ENCODE measurements at places on chromosomes 4 and X. TPM values are rescaled to one million over a fixed set of nuclear protein-coding genes. Genes with fewer than 3 reads are reported as not detected.
A peak's percentile ranks its signal among the peaks of the same experiment; 100 is the strongest.

DNA sequence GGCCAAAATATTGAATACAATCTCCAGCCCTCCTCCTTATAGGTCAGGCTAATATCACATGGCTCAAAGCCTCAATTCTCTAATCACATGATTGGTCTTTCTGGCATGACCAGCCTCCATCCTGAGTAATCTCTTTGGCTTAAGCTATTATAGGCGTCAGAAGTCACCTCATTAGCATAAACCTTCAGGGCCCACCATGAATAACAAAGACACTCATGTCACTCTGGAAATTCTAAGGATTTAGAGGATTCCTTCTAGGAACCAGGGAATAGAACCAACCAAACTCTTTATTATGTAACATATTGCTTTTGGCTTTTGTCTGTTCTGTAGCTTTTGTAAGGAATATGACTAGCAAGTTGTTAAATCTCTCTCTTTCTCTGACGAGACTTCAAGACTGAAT, 109.2 kb upstream of the IGFBP7 start:
- no peak for DNase-seq

GRCh38 chr4:144171697-144172096, 31.2 kb upstream of the GYPA start:
- DNase-seq, result peak; percentile 46

DNA sequence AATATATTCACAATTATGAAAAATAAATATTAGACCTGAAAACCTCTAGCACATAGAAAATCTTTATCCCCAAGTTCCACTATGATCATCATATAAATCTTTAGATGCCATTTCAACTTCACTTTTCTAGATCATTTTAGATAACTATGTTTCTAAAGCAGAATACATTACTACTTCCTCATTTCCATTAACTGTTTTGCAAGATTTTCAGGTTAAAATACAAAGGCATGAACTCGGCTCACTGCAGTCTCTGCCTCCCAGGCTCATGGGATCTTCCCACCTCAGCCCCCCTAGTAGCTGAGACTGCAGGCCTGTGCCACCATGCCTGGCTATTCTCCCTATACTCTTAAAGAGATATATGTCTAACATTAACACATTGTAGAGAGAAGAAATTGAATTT, 1365.9 kb upstream of the AGA start:
- no peak for DNase-seq

DNA sequence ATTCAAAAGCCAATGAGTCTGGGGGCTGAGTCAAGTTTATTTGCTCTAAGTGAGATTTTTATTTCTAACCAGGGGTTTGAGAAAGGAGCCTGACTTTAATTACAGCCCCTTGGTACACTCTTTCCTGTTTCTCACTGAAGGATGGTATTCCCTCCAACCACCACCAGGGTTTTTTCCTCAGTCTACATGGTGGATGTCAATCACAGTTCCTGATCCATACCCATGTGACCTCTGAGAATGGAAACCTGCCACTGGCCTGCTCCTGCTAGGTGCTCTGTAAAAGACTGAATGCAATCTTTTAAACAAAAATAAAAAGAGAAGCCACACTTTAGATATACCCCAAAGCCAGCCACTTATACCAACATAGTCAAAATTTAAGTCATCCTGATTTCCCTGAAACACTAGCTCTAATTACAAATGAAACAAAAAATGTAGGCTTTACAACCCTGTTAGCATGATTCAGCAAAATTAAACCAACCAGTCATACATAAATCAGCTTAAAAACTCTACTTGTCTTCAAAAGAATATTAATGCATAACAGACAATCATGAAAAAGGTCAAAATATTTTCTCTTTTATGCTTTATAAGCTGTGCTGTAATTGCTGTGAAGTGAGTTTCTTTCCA, 112.1 kb upstream of the NWD2 start:
- DNase-seq, result no peak

GRCh38 chr4:176404621-176405020, 84.9 kb downstream of the SPCS3 start:
- DNase-seq, result no peak

- no peak for DNase-seq
These were observed 181.4 kb upstream of the UGT8 start for GRCh38 chr4:114417214-114417613.

DNA sequence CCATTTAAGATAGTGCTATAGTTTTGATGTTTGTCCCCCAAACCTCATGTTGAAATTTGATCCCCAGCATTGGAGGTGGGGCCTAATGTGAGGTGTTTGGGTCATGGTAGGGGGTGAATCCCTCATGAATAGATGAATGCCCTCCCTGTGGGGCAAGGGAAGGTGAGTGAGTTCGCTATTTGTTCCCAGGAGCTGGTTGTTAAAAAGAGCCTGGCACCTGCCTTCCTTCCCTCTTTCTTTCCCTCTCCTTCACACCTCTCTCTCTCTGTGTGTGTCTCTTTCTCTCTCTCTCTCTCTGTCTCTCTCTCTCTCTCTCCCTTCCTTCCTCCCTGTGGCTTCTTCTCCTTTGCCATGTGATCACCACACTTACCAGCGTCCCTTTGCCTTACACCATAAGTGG, 160.7 kb downstream of the AASDH start:
- peak; percentile 59 for DNase-seq

GRCh38 chr4:66923081-66923865, 622.0 kb downstream of the CENPC start:
- no peak for DNase-seq

DNA sequence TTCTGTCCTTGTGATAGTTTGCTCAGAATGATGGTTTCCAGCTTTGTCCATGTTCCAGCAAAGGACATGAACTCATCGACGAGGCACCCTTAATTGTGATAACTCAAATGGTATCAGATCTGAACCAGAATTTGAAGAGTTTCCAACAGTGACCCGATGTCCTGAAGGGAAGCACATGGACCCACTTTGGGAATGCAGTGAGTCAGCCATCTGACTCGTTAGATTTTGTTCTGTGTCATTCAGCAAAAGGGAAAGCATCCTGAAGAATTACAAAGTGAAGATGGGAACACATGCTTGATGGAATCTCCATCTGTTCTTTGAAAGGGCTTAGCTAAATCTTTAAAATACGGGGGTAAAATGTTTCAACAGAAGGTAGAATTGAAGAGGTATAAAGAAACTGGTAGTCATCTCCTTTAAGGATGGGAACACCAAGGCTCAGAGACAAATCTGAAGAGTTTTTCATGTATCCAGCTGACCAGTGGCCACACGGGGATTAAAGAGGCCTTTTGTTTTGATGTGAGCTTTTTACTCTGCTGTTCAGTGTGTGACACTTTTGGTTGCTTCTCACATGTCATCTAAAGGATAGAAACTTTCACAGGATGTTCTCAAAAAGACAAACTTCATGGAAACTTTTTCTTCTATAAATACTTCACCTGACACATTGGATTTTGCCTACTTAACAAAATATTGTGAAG, 393.8 kb downstream of the INPP4B start:
- DNase-seq, result no peak

DNA sequence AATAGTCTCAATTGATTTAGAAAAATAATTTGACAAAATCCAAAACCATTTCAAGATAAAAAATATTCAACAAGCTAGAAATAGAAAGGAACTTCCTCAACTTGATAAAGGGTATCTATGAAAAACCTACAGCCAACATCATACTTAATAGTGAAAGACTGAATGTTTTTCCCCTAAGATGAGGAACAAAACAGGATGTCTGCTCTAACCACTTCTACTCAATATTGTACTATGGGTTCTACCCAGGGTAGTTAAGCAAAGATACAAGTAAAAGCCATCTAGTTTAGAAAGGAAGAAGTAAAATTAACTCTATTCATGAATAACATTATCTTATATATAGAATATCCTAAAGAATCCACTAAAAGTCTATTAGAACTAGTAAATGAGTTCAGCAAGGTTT, 21.5 kb upstream of the SYTL5 start:
- DNase-seq, result no peak

- DNase-seq, result peak; percentile 60
These were observed 85.3 kb downstream of the ZNF518B start for GRCh38 chr4:10371869-10372471.

DNA sequence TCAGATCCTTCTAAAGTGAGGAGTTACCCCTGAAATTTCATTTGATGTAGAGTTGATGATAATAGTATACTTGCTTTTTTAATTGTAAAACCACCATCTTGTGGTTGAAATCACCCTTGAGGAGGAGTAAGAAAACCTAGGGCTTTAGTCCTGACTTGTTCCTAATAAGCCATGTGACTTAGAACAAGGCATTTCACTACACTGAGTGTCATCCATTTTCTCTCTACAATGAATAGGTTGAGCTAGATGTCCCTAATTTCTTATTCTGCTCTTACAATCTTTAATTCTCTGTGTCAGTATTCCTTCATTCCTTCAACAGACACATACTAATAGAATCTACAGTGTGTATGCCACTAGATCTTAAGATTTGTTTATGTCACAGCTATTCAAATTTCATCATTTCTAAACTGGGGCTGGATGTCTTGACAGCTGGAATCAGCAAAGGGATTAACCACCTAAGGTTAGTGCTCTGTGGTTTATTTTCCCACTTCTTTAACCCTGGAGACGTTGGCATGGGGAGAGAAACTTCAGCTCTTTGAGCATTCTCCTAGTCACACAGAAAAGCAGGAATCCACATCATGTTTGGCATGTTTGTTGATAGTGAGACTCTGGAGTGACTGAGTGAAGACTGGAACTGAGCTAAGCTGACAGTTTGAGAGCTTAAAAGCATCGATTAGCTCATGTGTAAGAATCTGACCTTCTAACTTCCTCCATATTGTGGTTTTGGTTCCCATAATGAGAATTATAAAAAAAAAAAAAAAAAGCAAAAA, 246.3 kb downstream of the NDST4 start:
- DNase-seq, result no peak

The SPANXN4 gene
- total RNA-seq, result not detected

The H2BW1 gene
- total RNA-seq, result not detected

The GYPE gene
- total RNA-seq, result 1.4 TPM

The RASL11B gene
- 7.6 TPM for total RNA-seq

The MRPS18C gene
- 64.2 TPM for total RNA-seq

The HAUS7 gene
- total RNA-seq, result 24.7 TPM

The FDCSP gene
- not detected for total RNA-seq

The DCAF4L1 gene
- 0.18 TPM for total RNA-seq

The TKTL2 gene
- not detected for total RNA-seq
